Pancreas (tissue), 10 donors: ENCODE measurements at places on chromosomes 4 and X.

DNA sequence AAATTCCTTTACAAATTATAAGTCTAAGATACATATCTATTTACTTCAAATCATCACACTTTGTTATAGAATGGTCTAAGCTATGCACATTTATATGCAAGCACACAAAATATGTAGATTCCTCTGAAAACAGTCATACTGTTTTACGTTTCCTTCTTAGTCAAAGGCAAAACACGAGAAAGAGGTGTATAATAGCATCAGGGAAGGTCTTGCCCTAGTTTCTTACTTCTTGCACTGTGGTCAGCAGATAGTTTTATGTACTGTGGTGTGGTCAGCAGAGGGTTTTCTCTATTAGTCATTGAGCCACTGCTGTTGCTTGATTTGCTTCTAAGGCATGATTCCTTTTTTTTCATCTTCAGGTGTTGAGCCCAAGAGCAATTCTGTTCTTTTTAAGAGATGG lies 117.7 kb downstream of the ADAM29 start:
- H3K4me3 ChIP-seq: no peak overlapping the region
- no peak for DNase-seq
- H3K4me1 ChIP-seq: no peaks in the 10 kb centered on the region
- H3K27me3 ChIP-seq: no peaks in the 10 kb centered on the region
- H3K27ac ChIP-seq: no peak overlapping the region
- no peaks in the 10 kb centered on the region for H3K36me3 ChIP-seq

GRCh38 chr4:137378821-137379220 lies 153.5 kb downstream of the PCDH18 start:
- no peak overlapping the region for H3K27ac ChIP-seq
- no peaks in the 10 kb centered on the region for H3K27me3 ChIP-seq
- no peak overlapping the region for H3K4me3 ChIP-seq
- no peaks in the 10 kb centered on the region for H3K4me1 ChIP-seq

- no peak overlapping the region for H3K27ac ChIP-seq
- H3K36me3 ChIP-seq: no peaks in the 10 kb centered on the region
- H3K27me3 ChIP-seq: no peaks in the 10 kb centered on the region
Observed at GRCh38 chr4:185244763-185245162, 35.4 kb downstream of the SNX25 start.

DNA sequence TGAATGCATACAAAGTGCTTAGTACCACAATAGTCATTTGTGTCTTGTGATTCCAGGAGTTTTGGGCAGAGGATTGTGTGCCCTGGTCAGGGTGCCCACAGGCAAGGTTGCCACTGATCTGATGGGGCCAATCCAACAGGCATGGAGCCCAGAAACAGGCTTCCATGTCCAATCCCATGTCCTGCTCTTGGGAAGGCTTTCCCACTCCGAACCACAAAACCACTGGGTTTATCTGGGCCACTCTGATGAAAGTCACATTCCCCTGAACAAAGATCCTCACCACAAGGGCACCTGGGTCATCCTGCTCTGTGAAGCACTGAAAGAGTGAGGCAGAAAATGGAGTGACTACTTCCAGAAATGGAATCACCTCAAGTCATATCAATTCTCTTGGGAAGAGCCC lies 96.9 kb downstream of the MAMLD1 start:
- no peak overlapping the region for H3K4me3 ChIP-seq
- DNase-seq: no peak
- no peaks in the 10 kb centered on the region for H3K36me3 ChIP-seq
- no peak overlapping the region for H3K27ac ChIP-seq
- no peaks in the 10 kb centered on the region for H3K27me3 ChIP-seq

DNA sequence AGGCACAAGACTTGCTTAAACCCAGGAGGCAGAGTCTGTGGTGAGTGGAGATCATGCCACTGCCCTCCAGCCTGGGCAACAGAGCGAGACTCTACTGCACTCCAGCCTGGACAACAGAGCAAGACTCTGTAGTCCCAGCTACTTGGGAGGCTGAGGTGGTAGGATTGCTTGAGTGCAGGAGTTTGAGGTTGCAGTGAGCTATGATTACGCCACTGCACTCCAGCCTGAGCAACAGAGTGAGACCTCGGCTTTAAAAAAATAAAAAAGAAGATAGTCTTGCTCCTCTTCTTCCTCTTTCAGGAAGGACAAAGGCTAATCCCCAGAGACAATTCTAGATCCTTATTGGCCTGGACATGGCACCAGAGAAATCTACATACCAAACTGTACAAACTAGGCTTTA lies 5.7 kb upstream of the PPEF2 start:
- no peak overlapping the region for H3K4me3 ChIP-seq
- no peak for DNase-seq
- H3K36me3 ChIP-seq: no peaks in the 10 kb centered on the region
- no peaks in the 10 kb centered on the region for H3K4me1 ChIP-seq
- H3K27ac ChIP-seq: no peak overlapping the region

DNA sequence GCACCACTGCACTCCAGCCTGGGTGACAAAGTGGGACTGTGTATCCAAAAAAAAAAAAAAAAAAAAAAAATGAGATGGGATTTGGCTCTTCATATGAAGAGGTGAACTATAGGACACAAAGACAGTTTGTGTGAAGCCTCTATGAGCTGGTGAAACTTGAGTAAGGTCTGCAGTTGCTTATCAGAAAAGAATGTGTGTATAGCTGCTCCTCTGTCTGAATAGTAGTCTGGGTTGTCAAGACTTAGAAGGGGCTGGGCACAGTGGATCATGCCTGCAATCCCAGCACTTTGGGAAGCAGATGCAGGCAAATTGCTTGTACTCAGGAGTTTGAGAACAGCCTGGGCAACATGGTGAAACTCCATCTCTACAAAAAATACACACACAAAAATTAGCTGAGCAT lies 82.8 kb downstream of the ARSF start:
- H3K4me3 ChIP-seq: no peak overlapping the region
- H3K4me1 ChIP-seq: no peaks in the 10 kb centered on the region
- H3K36me3 ChIP-seq: no peaks in the 10 kb centered on the region
- no peak for DNase-seq
- no peaks in the 10 kb centered on the region for H3K27me3 ChIP-seq

- H3K27ac ChIP-seq: no peak overlapping the region
- peaks cover 4% of the 10 kb centered on the region for H3K27me3 ChIP-seq
- DNase-seq: no peak
- no peaks in the 10 kb centered on the region for H3K36me3 ChIP-seq
Observed at GRCh38 chrX:143964549-143964948, 80.7 kb downstream of the UBE2NL start.

- no peak overlapping the region for H3K27ac ChIP-seq
- H3K4me1 ChIP-seq: no peaks in the 10 kb centered on the region
- no peak overlapping the region for H3K4me3 ChIP-seq
- DNase-seq: no peak
Observed at GRCh38 chrX:9997041-9997440, 29.9 kb downstream of the CLDN34 start.

- H3K36me3 ChIP-seq: no peaks in the 10 kb centered on the region
- H3K4me3 ChIP-seq: no peak overlapping the region
- no peaks in the 10 kb centered on the region for H3K4me1 ChIP-seq
- no peaks in the 10 kb centered on the region for H3K27me3 ChIP-seq
- no peak for DNase-seq
Observed at GRCh38 chr4:183360161-183360919, 38.1 kb upstream of the CLDN24 start.

GRCh38 chr4:65021737-65022136 lies 612.5 kb upstream of the TECRL start:
- H3K36me3 ChIP-seq: no peaks in the 10 kb centered on the region
- H3K4me1 ChIP-seq: no peaks in the 10 kb centered on the region
- H3K4me3 ChIP-seq: no peak overlapping the region
- H3K27ac ChIP-seq: no peak overlapping the region
